NCI-H526 (cell line): ENCODE measurements at places on chromosomes 16 and 17.

GRCh38 chr16:76232704-76233103 is 44.5 kb upstream of the CNTNAP4 start:
- no peak for DNase-seq

DNA sequence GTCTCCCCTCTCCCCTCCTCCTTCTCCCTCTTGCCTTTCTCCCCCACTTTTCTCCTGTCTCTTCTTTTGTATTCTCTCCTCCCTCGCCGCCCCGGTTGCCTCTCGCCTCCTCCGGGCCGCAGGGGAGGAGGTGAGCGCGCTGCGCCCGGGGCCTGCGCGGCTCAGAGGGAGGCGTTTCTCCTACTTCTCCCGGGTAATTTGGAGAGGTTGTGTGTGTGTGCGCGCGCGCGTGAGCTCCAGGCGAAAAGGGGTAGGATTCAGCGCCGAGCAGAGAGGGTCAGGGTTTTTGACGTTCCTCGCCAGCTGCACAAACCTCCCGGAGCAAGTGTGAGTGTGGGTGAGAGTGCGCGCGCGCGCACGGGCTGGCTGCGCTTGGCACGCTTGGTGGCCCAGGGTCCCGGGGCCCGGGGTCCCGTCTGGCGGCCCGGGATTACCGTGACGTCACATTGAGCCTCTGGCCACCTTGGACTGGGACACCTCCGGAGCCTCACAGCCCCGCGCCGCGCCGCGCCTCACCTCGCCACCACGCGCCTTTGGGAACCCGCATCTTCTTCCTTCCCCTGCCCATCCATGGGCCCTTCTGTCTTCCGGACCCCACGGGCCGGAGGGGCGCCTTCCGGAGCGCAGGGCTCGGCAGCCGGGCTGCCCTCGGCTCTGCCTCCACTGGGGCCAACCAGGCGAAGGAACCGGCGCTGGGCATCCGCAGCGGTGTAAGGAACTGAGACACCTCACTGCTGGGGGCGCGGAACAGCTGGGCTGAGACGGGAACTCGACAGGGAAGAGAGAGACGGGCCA is 479 bp downstream of the IRX6 start:
- DNase-seq, result no peak

GRCh38 chr17:1169221-1169928 is 10.4 kb downstream of the ABR start:
- no peak for DNase-seq

DNA sequence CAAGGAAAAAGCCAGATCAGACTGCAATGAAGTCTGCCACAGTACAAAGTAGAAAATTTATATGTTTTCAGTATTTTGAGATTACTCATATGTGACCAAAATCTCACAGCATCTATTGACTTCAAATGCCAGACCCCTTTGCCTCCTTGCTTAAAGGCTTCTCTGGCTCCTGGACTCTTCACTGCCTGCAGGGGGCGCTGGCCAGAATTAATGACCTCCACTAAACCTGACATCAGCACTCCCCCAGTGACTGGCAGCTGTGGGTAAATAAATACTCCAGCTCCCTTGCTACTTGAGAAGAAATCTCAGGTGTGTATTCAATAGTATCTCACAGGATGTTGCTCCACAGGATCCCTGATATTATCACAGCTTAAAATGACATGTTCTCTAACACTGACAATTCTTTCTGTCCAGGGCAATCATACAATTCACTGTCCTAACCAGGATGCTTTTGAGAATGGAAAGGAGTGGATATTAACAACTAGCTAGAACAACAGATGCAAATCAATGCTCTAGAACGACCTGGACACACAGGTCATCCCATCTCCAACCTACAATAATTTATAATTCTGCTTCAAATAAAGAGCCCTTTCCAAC is 4.0 kb downstream of the BECN1 start:
- peak; percentile 74 for DNase-seq

DNA sequence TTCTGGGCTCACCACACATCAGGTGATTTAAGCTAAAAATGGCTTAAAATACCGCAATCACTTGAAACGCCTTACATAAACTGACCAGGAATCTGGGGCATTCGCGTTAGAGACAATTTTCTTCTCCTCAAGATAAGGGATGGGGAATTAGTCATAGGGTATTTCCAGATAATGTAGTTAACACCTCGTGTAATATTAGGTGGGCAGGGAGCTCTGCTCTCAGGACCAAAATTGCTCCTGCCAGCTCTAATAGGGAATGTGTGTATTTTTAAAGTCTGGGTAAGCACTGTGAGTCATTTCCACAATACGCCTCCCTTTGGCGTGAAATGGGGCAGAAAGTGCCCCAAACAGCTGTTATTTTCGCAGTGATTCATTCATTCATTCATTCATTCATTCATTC is 408.6 kb downstream of the MAF start:
- DNase-seq, result no peak

DNA sequence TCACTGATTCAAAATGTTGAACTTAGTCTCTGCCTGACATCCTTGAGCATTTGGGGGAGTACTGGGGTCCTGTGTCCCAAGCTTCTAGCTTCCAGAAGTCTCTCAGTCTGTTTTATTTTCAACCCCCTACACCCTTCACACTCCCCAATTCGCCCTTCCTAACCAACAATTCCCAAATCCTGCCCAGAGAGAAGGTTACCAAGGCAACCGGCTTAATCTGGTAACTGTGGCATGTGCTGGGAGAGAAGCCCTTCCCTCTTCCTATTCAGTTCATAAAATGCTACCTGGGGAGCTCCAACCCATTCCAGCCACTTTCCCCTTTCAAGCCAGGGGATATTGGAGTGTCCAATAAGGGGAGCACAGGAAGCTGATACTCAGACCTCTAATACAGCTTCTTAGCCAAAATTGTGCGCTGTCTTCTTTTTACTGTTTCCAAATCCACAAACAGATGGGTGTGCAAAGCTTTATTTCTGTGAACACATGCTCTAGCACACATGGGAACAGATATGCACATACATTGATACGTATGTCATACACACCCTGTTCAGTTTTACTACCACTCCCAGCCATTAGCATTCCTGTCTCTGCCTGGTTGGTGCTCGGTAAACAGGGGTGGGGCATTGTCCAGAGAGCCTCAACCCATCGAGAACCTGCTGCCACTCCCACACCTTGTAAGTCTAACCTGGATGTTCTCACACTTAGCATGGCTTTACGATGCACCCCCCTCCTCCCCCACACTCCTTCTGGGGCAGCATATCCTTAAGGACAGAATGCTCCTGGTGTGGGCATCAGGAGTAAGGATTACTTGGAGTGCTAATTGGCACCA is 1.1 kb upstream of the RAPGEFL1 start:
- no peak for DNase-seq

DNA sequence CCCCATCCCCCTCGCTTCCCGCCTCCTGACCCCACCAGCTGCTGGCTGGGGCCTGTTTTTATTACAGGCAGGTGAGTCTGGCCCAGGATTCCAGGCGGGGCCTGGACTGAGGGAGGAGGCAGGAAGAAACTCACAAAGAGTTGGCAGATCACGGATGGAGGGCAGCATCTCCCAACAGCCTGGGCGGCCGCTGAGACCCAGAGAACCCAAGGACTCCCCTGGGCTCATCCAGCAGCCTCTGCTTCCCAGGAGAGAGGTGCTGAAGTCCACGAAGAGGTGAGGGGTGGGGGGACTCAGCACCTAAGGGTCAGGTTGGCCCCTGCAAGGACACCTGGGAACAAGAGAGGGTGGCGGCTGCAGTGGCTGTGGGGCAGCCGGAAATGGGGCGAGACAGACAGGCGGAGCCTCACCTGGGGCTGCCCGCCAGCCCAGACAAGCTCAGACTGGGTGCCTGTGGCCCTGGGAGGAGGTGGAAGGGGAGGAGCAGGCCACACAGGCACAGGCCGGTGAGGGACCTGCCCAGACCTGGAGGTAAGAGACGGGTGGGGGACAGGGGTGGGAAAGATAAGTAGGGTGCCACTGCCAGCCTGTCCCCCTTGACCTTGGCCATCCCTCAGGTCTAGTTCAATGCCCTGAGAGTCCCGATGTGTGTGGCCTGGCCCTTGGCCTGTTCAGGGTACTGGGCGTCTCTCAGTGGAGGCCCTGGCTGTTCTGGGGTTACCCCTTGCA is 8.7 kb upstream of the ADGRG1 start:
- peak; percentile 82 for DNase-seq
